T follicular helper cell (primary cell): ENCODE measurements at places on chromosomes 6 and 20.

- DNase-seq, result no peak
Measured at GRCh38 chr6:17820055-17820454, 113.3 kb upstream of the NUP153 start.

- no peak for DNase-seq
Measured at GRCh38 chr6:30542915-30543314, 13.4 kb downstream of the GNL1 start.

DNA sequence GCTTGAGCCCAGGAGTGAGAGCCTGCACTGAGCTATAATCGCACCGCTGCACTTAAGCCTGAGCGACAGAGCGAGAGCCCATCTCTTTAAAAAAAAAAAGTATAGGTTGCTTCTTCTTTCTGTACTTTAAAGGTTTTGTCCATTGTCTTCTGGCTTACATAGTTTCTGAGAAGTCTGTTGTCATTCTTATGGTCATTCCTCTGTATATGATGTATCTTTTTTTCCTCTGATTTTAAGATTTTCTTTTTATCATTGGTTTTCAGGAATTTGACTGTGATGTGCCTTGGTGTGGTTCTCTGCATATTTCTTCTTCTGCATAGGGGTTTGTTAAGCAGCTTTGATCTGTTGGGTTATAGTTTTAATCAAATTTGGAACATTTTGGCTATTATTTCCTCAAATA, 29.1 kb downstream of the QRSL1 start:
- no peak for DNase-seq

DNA sequence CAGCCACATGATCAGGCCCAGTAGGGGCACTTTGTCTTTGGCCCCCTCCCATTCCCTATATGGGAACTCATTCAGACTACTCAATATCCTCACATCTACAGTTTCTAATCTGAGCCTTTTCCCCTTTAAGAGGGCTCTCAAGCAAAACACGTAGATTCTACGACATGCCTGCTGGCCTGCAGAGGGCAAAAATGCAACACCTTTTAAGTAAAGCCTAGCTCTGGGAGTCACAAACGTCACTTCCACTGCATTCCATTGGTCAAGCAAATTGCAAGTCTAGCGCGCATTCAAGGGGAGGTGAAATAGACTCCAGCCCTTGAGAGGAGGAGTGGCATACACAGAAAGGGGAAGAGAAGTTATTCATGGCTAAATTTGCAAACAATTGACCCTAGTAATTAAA, 70.6 kb downstream of the CDC40 start:
- DNase-seq, result no peak

GRCh38 chr6:6775074-6775473, 186.6 kb downstream of the LY86 start:
- DNase-seq, result no peak

DNA sequence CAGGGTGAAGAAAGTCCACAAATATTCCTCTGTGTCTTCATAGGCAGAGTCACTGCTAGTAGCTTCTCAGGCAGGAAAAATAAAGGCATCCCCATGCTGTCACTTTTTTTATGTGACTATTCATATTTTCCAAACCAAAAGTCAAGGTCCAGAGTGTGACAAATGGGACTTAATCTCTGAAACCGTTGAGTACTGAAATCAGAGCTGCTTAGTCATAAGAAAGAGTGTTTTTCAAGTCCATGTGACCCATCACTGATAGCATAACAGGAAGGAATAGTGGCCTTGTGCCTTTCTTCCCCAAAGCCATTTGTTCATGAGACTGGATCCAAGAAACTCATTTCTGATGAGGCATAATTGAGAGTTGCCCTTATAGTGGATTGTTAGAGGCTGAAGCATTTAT, 210.3 kb upstream of the TSHZ2 start:
- no peak for DNase-seq

DNA sequence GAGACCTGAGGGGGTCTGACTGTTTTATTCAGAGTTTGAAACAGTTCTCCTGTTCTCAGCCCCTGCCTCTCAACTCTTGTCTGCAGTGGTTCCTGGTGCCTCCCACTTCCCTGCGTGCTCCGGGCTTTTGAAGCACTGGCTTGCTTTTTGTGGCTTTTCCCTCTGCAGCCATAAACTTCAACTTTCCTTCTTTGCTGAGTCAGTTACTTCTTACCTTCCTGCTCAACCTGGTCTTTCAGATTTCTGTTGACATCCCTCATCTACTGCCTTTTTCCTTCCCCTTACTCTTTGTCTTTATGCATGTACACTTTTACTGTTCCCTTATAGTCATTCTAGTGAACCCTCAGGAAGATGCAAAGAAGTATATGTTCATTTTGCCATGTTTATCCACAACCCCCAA, 57.4 kb downstream of the ASXL1 start:
- no peak for DNase-seq

- DNase-seq, result no peak
Measured at GRCh38 chr20:15506311-15506710, 1066.9 kb downstream of the KIF16B start.

GRCh38 chr6:164665328-164665727, 644.1 kb downstream of the C6orf118 start:
- DNase-seq, result no peak

DNA sequence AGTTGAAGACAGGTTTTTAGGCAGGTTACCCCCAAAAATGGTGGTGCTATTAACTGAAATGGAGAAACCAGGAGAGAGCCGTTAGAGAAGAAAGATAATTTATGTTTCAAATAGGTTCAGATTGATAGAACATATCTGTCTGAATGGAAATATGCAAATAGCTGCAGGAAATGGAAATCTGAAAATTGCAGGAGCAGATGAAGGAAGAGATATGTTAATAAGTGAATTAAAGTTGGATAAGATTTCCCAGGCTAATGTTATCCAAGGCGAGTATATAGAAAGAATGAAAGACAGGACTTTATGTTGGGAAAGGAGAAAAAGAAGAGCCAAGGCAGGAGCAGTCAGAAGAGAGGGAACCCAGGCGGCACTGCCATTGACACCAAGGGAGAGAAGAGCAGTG, 365.6 kb downstream of the ARHGAP18 start:
- DNase-seq, result no peak

GRCh38 chr20:39646874-39647413, 684.8 kb downstream of the DHX35 start:
- no peak for DNase-seq

DNA sequence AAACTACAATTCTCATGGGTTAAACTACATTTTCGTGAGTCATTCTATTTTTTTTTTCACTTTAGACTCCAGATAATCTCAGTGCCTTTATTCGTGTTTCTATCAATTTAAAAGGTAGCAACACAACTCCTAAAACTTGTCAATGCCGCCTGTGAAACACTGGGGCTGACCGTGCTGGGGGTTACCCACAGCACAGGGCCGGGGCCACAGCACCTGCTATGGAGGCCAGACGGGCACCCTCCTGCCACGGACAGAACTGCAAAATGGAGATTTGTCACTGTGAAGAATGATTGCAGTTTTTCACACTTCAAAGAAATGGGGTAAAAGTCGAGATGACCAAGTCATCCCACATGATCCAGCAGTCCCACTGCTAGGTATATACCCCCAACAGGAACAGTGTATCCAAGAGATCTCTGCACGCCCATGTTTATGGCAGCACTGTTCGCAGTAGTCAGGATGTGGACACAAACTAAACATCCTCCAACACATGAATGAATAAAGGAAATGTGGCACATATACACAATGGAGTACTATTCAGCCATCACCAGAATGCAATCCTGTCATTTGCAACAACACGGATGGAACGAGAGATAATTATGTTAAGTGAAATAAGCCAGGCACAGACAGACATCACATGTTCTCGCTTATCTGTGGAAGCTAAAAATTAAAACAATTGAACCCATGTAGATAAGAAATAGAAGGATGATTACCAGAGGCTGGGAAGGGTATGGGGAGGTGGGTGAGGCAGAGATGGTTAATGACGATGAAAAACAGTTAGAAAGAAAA, 290.1 kb downstream of the SMOC2 start:
- DNase-seq, result no peak

DNA sequence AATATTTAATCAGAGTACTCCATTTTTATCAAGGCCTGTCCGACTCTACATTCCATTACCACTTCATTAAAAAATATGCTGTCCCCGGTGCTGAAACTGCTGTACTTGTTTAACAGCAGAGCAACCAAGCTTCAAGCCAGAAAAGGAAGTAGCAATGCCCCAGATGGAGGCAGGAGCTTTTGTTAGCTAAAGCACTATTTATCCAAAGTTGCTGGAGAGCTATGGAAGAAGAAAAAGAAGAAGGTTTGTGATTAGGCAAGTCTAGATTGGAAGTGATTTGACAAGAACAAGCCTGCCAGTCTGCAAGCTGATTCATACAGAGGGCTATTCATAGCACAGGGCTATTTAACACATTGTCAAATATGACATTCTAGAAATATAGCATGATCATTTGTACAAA, 160.9 kb upstream of the SPTLC3 start:
- no peak for DNase-seq

DNA sequence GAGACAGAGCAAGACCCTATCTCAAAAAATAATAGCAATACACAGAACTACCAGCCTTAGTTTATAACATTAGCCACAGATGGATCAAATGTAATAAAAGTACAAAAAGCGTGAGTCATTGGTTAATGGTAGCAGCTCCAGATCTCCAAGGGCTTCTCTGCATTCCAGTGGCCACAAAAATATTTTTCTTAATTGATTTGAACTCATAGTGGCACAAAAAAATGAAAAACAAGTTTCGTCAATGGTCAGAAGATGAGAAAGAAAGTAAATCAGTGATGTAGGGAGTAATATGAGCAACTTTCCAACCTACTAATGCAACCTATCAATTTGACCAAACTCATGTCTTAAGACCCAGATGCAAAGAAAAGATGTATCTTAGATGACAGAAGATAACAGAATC, 79.6 kb downstream of the CEP57L1 start:
- DNase-seq, result no peak

DNA sequence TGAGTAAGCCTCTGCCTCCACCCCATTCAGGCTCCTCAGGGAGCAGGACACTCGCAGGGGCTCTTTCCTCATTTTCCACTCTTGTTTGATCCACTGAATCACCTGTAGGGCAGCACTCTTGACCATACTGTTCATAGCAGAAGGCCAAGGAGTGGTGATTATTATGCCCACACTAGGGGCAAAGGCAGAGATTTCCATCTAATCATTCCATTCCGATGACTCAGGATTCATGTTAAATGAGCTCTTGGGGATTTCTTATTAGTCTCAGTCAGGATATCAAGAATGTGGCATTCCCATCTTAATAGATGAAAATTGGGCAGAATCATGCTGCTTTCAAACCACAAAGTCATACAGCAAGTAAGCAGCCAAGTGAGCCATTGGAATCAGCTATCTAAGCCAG, 101.9 kb upstream of the MOCS1 start:
- DNase-seq, result no peak

DNA sequence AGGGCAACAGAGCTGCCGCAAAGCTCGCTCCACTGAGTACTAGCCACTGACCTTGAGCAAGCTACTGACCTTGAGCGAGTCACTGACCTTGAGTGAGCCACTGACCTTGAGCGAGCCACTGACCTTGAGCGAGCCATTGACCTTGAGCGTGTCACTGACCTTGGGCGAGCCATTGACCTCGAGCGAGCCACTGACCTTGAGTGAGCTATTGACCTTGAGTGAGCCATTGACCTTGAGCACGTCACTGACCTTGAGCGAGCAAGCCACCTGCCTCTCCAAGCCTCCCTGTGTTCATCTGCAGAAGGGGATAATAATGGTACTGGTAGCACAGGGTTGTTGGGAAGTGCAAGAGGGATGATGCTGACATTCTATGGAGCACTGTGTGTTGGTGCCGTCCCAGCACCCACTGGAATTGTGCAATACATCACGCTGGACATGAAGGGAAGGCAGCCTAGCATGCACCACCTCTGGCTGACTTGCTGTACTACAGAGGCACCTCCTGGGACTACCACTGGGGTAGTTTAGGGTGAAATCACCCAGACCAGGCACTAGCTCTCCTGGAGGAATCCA, 60.2 kb downstream of the CTCFL start:
- DNase-seq, result no peak

DNA sequence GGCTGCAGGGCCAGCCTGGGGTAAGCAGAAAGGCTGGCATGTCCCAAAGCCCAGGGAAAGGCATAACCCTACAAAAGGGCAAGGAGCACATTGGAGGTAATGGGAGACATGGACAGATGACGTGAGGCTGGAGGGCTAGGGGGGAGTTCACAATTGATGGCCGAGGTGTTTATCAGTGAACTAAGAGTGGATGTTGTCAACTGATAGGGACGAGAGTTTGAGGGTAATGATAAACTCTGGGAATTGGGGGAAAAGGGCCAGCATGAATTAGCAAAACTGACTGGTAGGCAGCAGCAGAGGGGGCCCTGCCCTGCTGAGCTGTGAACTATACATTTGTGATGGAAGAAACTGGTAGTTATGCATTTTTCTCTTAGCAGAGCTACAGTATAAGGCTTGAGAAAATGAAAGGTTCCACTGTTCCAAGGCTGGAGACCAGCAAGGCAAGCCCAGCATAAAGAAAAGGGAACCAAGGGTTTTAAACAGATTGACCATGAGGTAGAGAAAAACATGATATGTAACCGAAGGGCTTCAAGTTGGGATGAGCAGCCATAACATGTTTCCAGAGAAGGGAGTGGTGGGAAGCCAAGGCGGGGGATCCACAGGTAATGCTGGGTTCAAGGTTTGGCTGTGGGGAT, 98.1 kb upstream of the MLN start:
- no peak for DNase-seq

DNA sequence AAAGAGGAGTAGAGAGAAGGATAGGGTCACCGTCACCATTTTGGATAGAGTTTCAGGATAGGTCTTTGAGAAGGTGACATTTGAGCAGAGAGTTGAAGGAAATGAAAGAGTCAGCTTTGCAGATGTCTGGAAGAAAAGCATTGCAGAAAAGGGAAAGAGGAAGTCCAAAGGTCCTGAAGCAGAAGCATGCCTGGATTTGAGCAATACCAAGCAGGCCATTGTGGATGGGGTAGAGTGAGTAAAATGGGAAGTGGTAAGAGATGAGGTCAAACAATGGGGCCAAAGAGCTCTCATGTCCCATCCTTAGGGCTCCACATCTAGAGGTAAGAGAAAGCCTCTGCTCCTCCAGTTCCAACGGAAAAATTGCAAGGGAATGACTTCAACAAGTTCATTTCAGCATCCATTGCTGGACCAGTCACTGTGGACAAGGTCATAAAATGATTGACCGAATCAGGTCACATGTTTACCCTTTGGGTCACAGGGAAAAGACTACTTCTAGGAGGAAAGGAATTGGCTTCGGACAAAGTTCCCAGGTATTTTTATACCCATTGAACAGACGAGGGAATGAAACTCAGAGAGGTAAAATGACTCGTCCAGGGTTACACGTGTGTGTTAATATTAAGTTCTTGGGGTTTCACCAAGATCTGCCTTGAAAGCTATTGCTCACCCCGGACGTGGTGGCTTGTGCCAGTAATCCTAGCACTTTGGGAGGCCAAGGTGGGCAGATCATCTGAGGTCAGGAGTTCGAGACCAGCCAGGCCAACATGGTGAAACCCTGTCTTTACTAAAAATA, 6.6 kb upstream of the SAMHD1 start:
- no peak for DNase-seq

DNA sequence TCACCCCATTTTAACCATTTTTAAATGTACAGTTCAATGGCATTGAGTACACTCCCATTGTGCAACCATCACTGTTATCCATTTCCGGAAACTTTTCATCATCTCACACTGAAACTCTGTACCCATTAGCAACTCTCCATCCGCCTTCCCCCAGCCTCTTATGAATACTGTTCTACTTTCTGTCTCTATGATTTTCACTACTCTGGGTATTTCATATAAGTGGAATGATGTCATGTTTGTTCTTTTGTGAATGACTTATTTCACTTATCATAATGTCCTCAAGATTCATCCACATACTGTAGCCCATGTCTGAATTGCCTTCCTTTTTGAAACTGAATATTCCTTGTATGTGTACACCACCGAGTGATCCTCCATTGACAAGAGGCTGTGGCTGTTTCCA, 92.9 kb upstream of the TOX2 start:
- no peak for DNase-seq

GRCh38 chr6:164283574-164283973, 869.1 kb downstream of the QKI start:
- no peak for DNase-seq
